Pericardium fibroblast (primary cell): ENCODE measurements at places on chromosomes 3 and 15. TPM values are rescaled to one million over a fixed set of nuclear protein-coding genes. Genes with fewer than 3 reads are reported as not detected.

The CCRL2 gene
- total RNA-seq, result not detected in 2 replicates

The CYP1A2 gene
- not detected in 2 replicates for total RNA-seq

The FOXL2 gene
- 0.12 TPM in 1 of 2 replicates, not detected in the other for total RNA-seq

The RBM15B gene
- total RNA-seq, result 28.2 and 41.8 TPM in 2 replicates

The FBXL2 gene
- 6.7 and 13.1 TPM in 2 replicates for total RNA-seq

The CERS3 gene
- total RNA-seq, result not detected in 2 replicates

The EPHA6 gene
- total RNA-seq, result not detected in 2 replicates

The ERICH6 gene
- total RNA-seq, result not detected in 2 replicates
